Pancreas (tissue), 10 donors: ENCODE measurements at places on chromosomes 12 and 14. TPM values are rescaled to one million over a fixed set of nuclear protein-coding genes. Genes with fewer than 3 reads are reported as not detected.
A peak's percentile ranks its signal among the peaks of the same experiment; 100 is the strongest.

GRCh38 chr12:53939141-53940108 is 794 bp downstream of the HOXC13 start:
- H3K4me1 ChIP-seq: no peaks in the 10 kb centered on the region
- no peak overlapping the region for H3K27ac ChIP-seq
- H3K27me3 ChIP-seq: peaks cover 36% of the 10 kb centered on the region
- no peak overlapping the region for H3K4me3 ChIP-seq
- peak; percentile 73 for DNase-seq
- H3K36me3 ChIP-seq: no peaks in the 10 kb centered on the region

The RNASE2 gene
- 1.2 TPM for total RNA-seq

- H3K36me3 ChIP-seq: no peaks in the 10 kb centered on the region
- no peaks in the 10 kb centered on the region for H3K27me3 ChIP-seq
- no peak overlapping the region for H3K4me3 ChIP-seq
- no peak overlapping the region for H3K27ac ChIP-seq
- DNase-seq: no peak
- no peaks in the 10 kb centered on the region for H3K4me1 ChIP-seq
Observed at GRCh38 chr14:84792722-84793410, 737.1 kb upstream of the FLRT2 start.

DNA sequence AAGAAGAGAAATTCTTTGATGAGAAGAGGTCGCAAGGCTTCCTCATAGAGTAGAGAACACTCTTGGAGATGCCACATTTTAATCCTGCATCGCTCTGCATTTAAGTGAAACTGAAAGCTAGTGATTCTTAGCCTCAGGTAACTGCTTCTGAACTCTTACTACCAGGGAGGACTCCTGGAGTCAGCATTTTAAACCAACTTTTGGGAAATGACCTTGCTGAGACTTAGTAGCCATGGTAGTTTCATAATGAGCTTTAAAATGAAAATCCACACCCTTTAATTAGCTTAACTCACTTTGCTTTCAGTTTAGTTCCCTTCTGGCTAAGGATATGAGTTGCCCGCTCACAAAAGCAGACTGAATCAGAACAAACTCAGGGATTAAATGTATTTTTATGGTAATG is 80.3 kb downstream of the SYNE2 start:
- H3K27me3 ChIP-seq: no peaks in the 10 kb centered on the region
- no peaks in the 10 kb centered on the region for H3K36me3 ChIP-seq

- H3K36me3 ChIP-seq: no peaks in the 10 kb centered on the region
- no peak for DNase-seq
Observed at GRCh38 chr12:89389755-89390661, 37.7 kb upstream of the DUSP6 start.

DNA sequence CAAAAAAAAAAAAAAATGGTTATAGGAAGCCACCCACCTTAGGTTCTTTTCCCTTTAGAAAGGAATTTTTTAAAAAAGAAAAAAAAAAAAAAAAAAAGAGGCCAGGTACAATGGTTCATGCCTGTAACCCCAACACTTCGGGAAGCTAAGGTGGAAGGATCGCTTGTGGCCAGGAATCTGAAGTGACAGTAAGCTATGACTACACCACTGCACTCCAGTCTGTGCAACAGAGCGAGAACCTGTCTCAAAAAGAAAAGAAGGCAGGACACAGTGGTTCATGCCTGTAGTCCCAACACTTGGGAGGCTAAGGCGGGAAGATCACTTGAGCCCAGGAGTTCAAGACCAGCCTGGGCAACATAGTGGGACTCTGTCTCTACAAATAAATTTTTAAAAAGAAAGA is 36.0 kb downstream of the SPTLC2 start:
- no peaks in the 10 kb centered on the region for H3K27me3 ChIP-seq
- H3K4me3 ChIP-seq: no peak overlapping the region
- H3K4me1 ChIP-seq: peaks cover 6% of the 10 kb centered on the region
- no peak for DNase-seq

GRCh38 chr12:124721501-124722162 is 142.0 kb downstream of the SCARB1 start:
- no peak overlapping the region for H3K27ac ChIP-seq
- DNase-seq: no peak
- no peaks in the 10 kb centered on the region for H3K36me3 ChIP-seq
- no peak overlapping the region for H3K4me3 ChIP-seq

- H3K27me3 ChIP-seq: no peaks in the 10 kb centered on the region
- H3K36me3 ChIP-seq: no peaks in the 10 kb centered on the region
- no peak overlapping the region for H3K4me3 ChIP-seq
- H3K4me1 ChIP-seq: peaks cover 16% of the 10 kb centered on the region
- peak overlapping the region; percentile 90 for H3K27ac ChIP-seq
- no peak for DNase-seq
Observed at GRCh38 chr12:118125743-118126118, 10.2 kb upstream of the PEBP1 start.

GRCh38 chr12:67069451-67070306 is 199.5 kb upstream of the CAND1 start:
- no peaks in the 10 kb centered on the region for H3K36me3 ChIP-seq
- DNase-seq: peak; percentile 44
- no peaks in the 10 kb centered on the region for H3K27me3 ChIP-seq
- no peaks in the 10 kb centered on the region for H3K4me1 ChIP-seq
- H3K27ac ChIP-seq: no peak overlapping the region
- H3K4me3 ChIP-seq: peak overlapping the region; percentile 73
